Activated CD4-positive, CD25-positive, alpha-beta regulatory T cell (primary cell): ENCODE measurements at places on chromosomes 4 and X.

DNA sequence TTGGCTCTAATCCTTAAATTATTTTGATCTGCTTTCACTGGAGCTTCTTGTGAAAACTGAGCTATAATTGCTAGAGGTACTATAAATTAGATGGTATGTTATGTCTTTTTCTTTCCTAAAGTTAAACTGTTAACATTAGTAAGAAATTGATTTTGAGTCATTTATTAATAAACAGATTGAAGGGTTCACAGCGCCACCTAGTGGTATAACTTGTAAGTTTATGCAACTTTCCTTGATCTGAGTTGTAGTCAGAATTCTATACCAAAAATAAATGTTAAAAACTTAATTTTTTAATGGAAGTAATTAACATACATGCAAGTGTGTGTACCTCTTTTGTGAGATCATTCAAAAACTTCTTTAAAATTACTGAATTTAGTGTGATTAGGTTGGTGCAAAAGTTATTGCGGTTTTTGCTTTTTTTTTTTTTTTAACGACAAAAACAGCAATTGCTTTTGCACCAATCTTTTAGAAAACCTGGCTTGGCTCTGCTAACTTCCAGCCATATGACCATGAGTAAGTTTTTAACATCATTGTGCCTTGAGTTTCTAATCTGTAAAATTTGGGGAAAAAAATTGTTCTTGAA, 151.5 kb downstream of the CENPC start:
- no peak for DNase-seq

DNA sequence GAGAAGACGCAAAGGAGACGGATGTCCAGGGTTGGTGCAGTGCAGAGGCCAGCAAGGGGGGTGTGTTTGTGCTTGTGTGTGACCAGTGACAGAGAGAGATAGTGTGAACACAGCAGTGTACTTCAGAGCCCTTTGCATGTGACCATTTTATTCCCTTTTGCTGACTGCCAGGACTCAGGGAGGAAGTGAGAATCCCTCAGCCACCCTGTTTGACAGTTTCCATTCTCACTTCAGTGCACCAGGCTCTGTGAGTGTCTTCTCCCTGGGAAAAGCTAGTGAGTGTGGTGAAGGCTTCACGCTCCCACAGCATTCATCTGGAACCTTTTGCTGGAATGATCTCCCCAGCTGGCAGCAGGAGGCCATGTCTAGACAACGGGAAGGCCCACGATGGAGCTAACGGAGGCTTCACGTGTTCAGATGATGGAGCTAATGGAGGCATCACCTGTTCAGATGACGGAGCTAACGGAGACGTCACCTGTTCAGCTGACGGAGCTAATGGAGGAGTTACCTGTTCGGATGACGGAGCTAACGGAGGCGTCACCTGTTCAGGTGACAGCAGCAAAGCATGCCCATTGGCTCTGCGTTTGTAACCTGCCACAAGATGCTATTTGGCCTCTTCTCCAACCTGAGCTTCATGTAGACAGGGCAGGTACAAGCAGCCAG, 195.4 kb downstream of the AFAP1 start:
- no peak for DNase-seq

- DNase-seq = no peak
These were observed 28.6 kb downstream of the MAGEB1 start for GRCh38 chrX:30275498-30275897.

GRCh38 chr4:108795733-108796132, 32.9 kb upstream of the ETNPPL start:
- no peak for DNase-seq

GRCh38 chrX:69535661-69536060, 31.5 kb downstream of the NALF2 start:
- no peak for DNase-seq
